Activated CD4-positive, alpha-beta T cell treated with anti-CD3 and anti-CD28 coated beads, Interleukin-2, amount 10 ng/mL, durations not matched to agents 7 days and 5 days (primary cell): ENCODE measurements at places on chromosomes 12 and 14. TPM values are rescaled to one million over a fixed set of nuclear protein-coding genes. Genes with fewer than 3 reads are reported as not detected.

Gene ANKS1B
- 0.25 TPM for total RNA-seq

Gene FOXJ2
- 21.4 TPM for total RNA-seq

Gene CPNE6
- not detected for total RNA-seq

Gene MGP
- total RNA-seq: 0.20 TPM

Gene NOS1
- not detected for total RNA-seq

Gene CCDC197
- total RNA-seq: not detected

Gene AGAP2
- 73.3 TPM for total RNA-seq

Gene MYRFL
- total RNA-seq: not detected

Gene REM2
- total RNA-seq: 0.52 TPM

Gene TTC7B
- total RNA-seq: 2.7 TPM

Gene AKAP6
- 0.62 TPM for total RNA-seq

Gene SERPINA12
- not detected for total RNA-seq

Gene EPYC
- not detected for total RNA-seq

Gene KRT3
- total RNA-seq: not detected

Gene FGF6
- not detected for total RNA-seq

Gene VWF
- not detected for total RNA-seq

Gene UNC79
- not detected for total RNA-seq

Gene LPAR5
- 6.6 TPM for total RNA-seq

Gene PLCZ1
- total RNA-seq: not detected

Gene TSPAN8
- total RNA-seq: not detected

Gene COPZ1
- 124 TPM for total RNA-seq

Gene ACSM4
- not detected for total RNA-seq

Gene TEAD4
- total RNA-seq: 0.69 TPM

Gene SPSB2
- 15.4 TPM for total RNA-seq

Gene FGFR1OP2
- 84.8 TPM for total RNA-seq

Gene SIX1
- total RNA-seq: not detected

Gene POMT2
- total RNA-seq: 11.9 TPM

Gene CLEC2B
- total RNA-seq: 61.4 TPM

Gene LRRK2
- not detected for total RNA-seq

Gene BATF
- total RNA-seq: 41.0 TPM

Gene BBOF1
- total RNA-seq: 1.7 TPM

Gene TAS2R9
- total RNA-seq: not detected

Gene SUDS3
- total RNA-seq: 23.8 TPM

Gene ERP27
- 8.3 TPM for total RNA-seq

Gene NPAS3
- not detected for total RNA-seq

Gene SMAGP
- 1.7 TPM for total RNA-seq

Gene ABCC9
- total RNA-seq: not detected

Gene OVCH1
- not detected for total RNA-seq

Gene DTX1
- 0.25 TPM for total RNA-seq

Gene P2RX2
- not detected for total RNA-seq

Gene TAS2R50
- 1.1 TPM for total RNA-seq
